Activated T-helper 17 cell treated with anti-CD3 and anti-CD28 coated beads, Interleukin-2, amount 50 U/mL, for 72 hours (primary cell): ENCODE measurements at places on chromosomes 1 and 21. TPM values are rescaled to one million over a fixed set of nuclear protein-coding genes. Genes with fewer than 3 reads are reported as not detected.

DNA sequence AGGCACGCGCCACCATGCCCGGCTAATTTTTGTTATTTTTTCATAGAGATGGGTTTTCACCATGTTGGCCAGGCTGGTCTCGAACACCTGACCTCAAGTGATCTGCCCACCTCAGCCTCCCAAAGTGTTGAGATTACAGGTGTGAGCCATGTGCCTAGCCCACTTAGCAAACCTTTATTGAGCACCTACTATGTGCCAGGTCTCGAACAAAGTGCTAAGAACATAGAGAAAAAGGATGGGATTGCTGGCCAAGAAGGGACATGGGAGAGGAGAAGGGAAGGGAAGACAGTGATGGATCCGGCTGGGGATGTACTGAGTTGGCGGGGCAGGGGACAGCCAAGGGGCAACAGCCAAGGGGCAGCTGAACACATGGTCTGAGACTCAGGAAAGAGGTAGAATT, 55.6 kb upstream of the RPL11 start:
- no peak for ATAC-seq

GRCh38 chr1:23126801-23127200, 41.9 kb downstream of the LUZP1 start:
- ATAC-seq: no peak

- peak; percentile 73 for ATAC-seq
Observed at GRCh38 chr1:226627924-226628611, 79.5 kb downstream of the STUM start.

- peak; percentile 84 for ATAC-seq
Observed at GRCh38 chr1:234980645-234981396, 147.8 kb downstream of the TOMM20 start.

GRCh38 chr1:229664133-229664689, 38.2 kb downstream of the URB2 start:
- peak; percentile 97 for ATAC-seq

- peak; percentile 21 for ATAC-seq
Observed at GRCh38 chr1:160342526-160342925, 524 bp downstream of the COPA start.

GRCh38 chr1:228063251-228064191, 19.0 kb upstream of the ARF1 start:
- ATAC-seq: no peak

The SLC6A9 gene
- 2.8 TPM for total RNA-seq

The VWA1 gene
- 0.84 TPM for total RNA-seq

The BARHL2 gene
- total RNA-seq: not detected

The TLCD4 gene
- 0.48 TPM for total RNA-seq
